CD8-positive, alpha-beta T cell (primary cell): ENCODE measurements at places on chromosomes 13 and 19.

DNA sequence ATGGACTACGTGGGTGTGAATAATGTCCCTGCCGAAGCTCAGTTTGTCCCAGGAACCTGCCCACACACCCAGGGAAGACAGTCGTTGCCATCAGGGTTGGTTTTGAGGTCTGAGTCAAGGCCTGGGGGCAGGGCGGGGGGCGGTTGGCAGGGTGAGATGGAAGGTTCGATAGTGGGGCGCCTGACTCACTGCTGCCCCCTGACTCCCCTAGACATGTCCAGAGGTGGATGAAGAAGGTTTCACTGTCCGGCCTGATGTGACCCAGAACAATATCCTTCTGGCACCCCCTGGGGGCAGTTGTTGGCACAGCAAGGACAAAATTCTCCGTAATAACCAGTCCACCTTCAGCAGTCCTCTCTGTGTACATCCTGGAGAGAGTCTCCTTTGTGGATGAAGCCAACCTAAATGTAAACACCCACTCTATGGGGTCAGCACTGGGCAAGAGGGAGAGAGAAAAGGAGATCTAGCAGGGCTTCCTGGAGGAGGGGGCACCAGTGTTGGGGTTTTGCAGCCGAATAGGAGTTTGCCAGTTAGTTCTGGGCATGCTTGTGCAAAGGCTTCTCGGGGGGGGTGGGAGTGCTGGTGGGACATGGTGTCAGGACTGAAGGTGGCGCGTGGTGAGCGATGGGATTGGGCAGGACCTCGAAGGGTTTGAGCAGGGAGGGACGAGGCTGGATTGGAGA lies 19.6 kb upstream of the B3GNT3 start:
- DNase-seq: no peak

DNA sequence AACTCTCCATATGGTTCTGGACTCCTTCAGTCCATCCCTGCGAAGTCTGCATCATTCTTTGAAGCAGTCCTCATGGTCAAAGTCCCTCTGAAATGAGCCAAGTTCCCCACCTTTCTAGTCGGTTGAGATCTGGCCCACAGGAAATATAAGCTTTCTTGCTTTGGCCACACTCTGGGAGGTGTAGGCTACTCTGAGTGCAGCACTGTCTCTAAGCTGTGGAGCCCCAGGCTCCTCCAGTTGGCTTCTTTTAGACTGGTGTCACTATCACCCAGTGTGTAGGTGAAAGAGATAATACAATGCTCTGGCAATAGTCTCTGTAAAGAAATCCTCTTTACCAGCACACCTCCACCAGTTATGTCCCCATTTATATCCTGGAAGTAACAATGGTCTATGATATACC lies 486.5 kb upstream of the KLF12 start:
- no peak for DNase-seq

DNA sequence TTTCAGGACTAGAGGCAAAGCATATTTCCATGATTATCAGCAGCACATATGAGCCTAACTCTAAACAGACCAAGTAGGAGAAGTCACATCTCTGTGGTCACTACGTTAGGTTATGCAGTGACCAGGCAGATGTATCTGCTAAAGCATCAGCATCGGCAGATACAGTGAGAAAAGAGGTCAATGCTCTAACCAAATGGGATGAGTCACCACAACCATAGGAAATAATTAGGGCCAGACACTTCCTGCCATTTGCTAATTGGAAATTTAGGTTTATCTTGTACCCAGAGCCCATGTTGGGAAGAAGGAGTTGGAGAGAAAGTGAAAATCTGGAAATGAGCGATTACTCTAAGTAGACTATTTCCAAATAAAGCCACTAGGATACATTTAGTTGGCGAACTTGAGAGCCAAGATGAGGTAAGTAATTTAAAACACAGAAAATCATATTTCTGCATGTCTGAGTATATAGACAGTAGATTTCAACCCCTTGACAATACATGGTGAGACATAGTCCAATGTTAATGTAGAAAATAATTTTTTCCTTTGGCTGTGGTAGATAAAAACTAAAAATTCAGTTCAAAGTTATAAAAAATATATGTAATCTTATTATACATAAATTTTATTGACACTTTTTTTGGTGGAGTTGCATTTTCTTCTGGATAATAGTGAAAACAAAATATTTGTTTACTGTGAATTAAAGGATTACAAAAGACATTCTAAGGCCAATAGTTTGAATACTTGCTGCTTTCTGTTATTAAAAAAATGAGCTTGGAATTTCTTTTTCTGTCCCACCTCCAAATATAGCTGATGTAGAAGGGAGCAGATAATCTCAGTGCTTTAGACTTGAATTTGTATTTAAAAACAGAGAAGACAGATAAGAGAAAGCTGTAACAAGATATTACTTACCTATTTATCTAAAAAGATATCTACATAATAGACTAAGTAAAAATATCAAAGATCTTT lies 104.4 kb upstream of the CSNK1A1L start:
- DNase-seq: no peak

- no peak for DNase-seq
These were observed 707 bp upstream of the MAMSTR start for GRCh38 chr19:48720251-48720612.

DNA sequence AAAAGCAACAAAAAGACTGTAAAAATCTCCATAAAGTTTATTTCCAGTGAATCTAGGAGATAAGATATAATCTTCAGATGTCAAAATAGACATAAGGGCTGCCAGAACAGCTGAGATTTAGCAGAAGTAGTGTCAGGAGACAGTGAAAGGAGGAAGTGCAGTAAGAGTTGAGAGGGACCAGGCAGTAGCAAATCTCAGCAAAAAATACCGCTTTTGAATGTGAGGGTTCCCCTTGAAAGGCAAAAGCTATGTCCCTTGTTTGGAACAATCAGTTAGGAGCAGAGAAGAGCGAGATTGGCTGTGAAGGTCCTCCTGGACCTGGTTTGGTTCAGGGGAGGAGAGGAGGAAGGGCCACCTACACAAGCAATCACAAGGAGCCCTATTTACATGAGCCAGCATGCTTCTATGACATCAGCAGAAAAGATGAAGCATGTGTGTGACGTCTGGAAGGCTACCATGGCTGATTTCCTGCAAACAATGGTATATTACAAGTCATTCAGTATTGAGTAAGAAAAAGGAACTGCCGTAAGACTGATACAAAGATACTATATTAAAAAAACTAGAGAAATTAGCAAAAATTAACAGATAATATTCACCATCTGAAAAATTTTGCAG lies 98.9 kb upstream of the SIAH3 start:
- DNase-seq: no peak

DNA sequence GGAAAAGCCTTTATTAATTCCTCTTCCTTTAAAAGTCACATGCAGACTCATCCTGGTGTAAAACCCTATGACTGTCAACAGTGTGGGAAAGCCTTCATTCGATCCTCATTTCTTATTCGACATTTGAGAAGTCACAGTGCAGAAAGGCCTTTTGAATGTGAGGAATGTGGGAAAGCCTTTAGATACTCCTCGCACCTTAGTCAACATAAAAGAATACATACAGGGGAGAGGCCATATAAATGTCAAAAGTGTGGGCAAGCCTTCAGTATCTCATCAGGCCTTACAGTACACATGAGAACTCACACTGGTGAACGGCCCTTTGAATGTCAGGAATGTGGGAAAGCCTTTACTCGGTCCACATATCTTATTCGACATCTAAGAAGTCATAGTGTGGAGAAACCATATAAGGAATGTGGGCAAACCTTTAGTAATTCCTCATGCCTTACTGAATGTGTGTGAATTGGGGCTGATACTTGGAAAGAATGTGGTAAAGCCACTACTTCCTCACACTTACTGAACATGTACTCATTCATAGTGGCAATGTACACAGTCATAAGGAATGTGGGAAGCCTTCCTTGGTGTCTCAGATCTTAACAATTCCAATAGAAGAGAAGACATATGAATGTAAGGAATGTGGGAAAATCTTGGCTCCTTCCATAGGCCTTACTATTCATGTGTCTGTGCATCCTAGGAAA lies 18.8 kb downstream of the ZNF559 start:
- DNase-seq: no peak

DNA sequence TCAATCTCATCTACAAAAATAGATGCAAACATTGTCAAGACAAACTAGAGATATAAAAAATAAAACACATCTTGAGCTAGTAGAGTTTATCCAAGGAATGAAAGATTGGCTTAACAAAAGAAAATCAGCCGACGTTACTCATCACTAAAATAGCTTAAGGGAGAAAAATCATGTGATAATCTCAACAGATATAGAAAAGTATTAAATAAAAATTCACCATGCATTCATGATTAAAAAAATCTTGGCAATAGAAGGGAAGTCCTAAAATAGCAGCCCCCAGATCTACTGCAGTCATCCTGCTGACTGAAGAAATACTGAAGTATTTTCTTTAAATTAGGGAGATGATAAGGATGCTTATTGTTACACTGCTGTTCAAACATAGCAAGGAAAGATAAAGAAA lies 12.6 kb upstream of the DCLK1 start:
- DNase-seq: no peak

DNA sequence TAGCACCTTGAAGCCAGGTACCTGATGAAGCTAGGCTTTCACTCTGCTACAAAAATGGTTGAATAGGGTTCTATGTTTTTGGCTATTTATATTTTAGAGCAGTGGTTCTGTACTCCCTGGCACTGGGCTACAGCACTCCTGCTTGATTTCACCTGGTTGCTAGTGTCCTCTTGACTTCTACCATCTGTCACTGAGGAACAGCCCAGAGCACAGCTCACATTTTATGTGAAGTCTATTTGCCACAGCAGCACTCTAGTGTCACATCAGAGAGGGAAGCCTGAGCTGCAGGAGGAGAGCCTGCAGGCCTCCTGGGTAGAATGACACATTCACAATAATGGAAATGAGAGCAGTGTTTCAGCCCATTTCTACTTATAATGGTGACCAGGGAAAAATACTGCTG lies 184.2 kb downstream of the ZNF486 start:
- no peak for DNase-seq

DNA sequence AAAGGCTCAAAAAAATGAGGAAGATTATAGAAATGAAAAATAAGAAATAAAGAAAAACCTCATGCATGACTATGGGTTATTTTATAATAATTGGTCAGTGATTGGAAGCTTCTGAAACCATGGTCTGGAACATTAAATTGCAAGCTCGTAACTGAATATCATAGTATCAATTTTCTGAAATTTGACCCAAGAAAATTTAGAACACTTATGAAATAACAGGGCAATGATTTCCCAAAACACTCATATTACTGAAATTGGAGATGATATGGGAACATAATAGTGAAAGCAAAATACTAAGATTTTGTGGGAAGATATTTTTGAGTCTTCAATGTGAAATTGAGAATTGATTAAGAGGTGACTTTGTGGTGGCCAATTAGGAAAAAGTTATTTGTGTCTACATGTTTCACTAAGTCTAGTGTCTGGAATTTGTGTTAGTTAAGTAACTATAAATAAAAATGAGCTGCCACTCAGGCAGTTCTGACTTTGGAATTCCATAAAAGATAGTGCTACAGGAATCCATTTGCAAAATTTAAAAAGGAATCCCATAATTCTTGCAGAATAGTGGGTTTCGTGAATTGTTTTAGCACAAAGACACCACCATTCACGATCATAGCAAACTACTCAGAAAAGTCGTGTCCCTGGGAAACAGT lies 603.0 kb downstream of the LMO7 start:
- no peak for DNase-seq
